ENCODE measurements at places on chromosomes 16 and 17. TPM values are rescaled to one million over a fixed set of nuclear protein-coding genes. Genes with fewer than 3 reads are reported as not detected.

Gene AXIN2
- 1.9 TPM for total RNA-seq

Gene CCDC144A
- total RNA-seq: 10.9 TPM

Gene ZNF624
- 4.8 TPM for total RNA-seq

Gene CNTROB
- total RNA-seq: 31.7 TPM

Gene GLIS2
- total RNA-seq: 4.4 TPM

Gene KRTAP1-1
- not detected for total RNA-seq

Gene SMIM5
- 0.29 TPM for total RNA-seq
